Vagina (tissue), 2 donors: ENCODE measurements at places on chromosomes 1 and 21.

- DNase-seq, result no peak
These were observed 13.8 kb upstream of the LDLRAP1 start for GRCh38 chr1:25529518-25530185.

- DNase-seq, result no peak
These were observed 17.3 kb upstream of the TSPEAR start for GRCh38 chr21:44728716-44729115.

- DNase-seq, result no peak
These were observed 15.9 kb downstream of the COL8A2 start for GRCh38 chr1:36109041-36109679.

DNA sequence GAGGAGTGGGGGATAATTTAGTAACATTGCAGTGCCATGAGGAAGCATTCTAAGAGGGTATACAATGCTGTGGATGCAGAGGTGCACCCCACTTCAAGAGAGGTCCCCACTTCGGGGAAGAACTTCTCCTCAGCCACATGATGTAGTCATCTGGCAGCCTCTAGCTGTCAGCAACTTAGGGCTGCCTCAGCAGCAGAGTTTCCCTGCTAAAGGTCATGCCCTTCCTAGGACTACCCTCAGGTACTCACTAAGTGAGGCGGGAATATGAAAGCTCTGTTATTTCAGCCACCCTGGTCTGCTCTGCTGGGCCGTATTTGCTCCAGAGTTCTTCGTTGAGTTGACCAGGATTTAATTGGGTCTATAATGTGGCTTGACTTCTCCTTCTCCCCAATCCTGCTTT is 41.9 kb upstream of the NGF start:
- DNase-seq, result no peak

DNA sequence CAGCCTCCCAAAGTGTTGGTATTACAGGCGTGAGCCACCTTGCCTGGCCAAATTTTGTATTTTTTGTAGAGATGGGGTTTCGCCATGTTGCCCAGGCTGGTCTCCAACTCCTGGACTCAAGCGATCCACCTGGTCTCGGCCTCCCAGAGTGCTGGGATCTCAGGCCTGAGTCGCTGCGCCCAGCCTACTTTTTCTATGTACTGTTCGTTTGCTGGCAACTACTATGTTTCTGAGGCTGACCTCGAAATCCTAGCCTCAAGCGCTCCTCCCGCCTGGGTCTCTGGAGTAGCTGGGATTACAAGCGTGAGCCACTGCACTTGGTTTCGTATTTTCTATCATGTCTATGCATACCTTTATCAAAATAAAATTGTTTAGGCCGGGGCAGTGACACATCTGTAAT is 675 bp upstream of the TEKT2 start:
- no peak for DNase-seq

GRCh38 chr1:60923389-60924087 is 158.8 kb upstream of the NFIA start:
- DNase-seq, result no peak

GRCh38 chr1:165259236-165259635 is 97.3 kb downstream of the LMX1A start:
- no peak for DNase-seq

DNA sequence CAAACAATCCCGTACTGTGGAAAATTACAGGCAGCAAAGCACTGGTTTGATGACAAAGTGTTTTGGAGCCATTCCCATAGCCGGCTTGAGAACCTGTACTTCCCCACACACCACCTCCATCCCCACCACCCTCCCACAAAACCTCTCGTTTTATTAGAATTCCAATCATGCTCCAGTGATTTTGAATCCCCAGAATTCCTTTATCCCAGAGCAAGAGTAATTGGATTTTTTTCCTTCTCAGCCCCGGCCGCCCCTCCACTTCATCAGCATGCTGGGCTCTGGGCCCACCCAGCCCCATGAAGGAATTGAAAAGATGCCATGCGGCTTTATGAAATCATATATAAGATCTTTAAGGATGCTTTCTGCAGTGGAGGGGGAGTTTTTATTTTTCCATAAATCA is 136.6 kb downstream of the OMA1 start:
- no peak for DNase-seq

GRCh38 chr1:12145616-12146342 is 21.0 kb upstream of the TNFRSF1B start:
- no peak for DNase-seq

DNA sequence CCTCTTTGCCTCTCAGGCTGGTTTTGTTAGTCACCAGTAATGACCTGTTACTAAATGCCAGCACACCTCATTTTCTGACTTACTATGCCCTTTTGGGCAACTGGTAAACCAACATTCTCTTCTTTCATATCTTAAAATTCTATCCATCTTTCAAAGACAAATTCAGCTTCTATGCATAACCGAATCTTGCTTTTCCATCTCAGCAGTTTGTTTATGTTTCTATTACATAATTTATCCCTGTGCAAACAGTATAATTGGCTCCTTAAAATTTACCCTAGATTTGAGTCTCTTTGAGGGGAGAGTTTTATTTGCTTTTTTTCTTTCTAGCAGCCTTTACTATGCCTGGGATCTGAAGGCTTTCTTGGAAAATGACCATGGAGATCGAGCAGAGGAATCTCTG is 58.5 kb upstream of the SIPA1L2 start:
- no peak for DNase-seq

DNA sequence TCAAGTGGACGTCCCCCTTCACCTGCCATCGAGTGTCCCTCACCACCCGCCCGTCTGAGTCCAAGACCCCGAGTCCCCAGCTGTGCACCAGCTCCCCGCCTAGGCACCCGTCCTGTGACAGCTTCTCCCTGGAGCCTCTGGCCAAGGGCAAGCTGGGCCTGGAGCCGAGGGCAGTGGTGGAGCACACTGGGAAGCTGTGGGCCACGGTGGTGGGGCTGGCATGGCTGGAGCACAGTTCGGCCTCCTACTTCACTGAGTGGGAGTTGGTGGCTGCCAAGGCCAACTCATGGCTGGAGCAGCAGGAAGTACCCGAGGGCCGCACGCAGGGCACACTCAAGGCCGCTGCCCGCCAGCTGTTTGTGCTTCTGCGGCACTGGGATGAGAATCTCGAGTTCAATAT is 63.2 kb downstream of the VWA5B1 start:
- DNase-seq, result no peak

- DNase-seq, result no peak
These were observed 38.8 kb upstream of the HAO2 start for GRCh38 chr1:119329541-119330461.

- DNase-seq, result no peak
These were observed 115.5 kb downstream of the GABPA start for GRCh38 chr21:25850126-25850842.

GRCh38 chr1:36956570-36956969 is 77.7 kb downstream of the GRIK3 start:
- DNase-seq, result no peak

DNA sequence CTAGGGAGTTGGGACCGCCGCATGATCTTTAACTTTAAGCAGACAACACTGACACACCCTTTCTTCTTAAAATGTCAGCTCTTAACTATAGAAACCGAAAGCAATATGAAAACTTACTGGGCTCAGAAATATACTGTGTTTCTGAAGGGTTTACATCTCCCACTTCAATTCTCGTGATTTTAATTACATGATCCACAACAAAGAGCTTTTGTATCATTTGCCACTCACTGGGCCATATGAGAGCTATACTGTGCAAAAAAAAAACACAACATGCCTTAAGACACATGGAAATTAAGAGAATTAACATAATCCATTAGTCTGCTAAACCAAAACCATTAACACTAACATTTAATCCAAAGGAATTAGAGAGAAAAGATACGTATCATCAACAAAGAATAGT is 35.0 kb upstream of the RAP1GAP start:
- no peak for DNase-seq

GRCh38 chr1:16231331-16232315 is 5.4 kb downstream of the CPLANE2 start:
- DNase-seq, result no peak

- DNase-seq, result no peak
These were observed 2.1 kb downstream of the VCAM1 start for GRCh38 chr1:100721526-100722207.

- DNase-seq, result no peak
These were observed 6.5 kb upstream of the GLRX2 start for GRCh38 chr1:193111641-193112090.

DNA sequence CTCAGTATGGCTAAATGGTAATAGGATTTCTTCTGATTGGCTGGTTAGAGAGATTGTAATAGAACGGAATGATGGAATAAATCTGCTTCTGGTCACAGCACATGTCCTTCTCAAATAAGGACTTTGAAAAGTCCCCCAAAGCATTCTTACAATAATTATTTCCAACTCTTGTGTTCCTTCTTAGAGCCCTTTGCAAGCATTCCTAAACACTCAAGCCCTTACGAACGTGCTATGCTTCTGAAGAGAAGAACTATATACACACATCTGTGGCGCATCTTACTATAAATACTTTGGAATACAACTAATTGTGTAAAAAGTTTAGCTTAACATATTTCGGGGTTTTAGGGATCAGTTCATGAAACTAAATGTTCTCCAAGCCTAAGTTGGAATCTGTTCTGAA is 25.6 kb downstream of the CLIC4 start:
- no peak for DNase-seq

GRCh38 chr1:246364415-246364941 is 142.6 kb downstream of the SMYD3 start:
- DNase-seq, result no peak

- no peak for DNase-seq
These were observed 126.7 kb downstream of the APP start for GRCh38 chr21:26043891-26044290.

GRCh38 chr1:59701376-59701775 is 113.4 kb upstream of the HOOK1 start:
- DNase-seq, result no peak

DNA sequence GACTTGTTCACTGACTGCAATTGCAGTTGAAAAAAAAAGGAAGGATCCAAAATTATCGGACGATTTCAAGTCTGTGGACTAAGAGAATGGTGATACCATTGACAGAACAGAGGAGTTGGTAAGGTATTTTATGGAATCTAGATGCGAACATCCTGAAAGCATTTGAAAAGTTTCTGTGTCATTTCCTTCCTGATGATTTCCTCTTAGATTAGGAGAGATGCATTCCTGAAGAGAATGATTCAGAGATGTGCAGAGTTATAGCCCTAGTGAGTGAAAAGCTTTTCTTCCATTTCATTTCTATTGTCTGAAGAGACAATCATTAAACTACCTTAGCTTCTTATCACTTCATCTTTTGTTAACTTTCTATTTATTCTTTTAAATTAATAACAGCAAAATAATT is 200.0 kb downstream of the KCNK2 start:
- DNase-seq, result no peak

GRCh38 chr1:165205145-165205544 is 151.4 kb downstream of the LMX1A start:
- DNase-seq, result no peak

DNA sequence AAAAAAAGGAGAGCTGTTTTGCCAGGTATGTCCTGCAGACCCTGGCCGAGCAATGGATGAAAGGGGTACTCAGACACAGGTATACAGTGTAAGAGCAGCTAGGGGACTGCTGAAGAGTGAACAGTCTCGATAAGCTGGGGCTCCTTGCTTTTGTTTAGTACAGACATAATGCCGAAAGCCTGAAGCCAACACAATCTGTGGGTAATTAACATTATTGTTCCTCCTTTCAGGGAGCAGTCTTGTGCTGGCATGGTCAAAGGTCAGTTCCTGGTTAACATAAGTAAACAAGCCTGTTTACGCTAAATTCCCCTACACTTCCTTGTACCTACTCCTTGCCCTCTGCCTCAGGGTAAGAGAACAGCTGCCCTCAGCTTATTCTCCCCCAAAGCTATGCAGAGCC is 272.3 kb upstream of the ST6GALNAC5 start:
- DNase-seq, result no peak

DNA sequence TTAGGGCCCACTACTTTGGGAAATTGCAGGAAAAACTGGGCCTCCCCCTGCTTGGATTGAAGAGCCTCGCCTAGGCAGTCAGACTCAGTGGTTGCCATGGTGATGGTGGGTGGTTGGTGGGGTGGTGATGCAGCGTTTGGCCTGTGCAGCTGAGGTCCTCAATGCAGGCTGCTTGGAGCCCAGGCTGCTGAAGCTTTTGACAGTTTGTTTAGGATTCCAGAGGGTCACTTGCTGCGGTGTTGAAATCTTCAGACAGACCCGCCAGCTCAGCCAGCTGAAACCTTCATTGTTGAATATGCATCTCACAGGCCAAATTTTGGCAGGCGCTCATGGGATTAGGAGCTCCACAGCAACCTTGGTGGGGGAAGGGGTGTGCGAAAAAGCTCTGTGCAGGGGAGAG is 67.9 kb downstream of the CACNA1E start:
- DNase-seq, result no peak

- DNase-seq, result no peak
These were observed 76.5 kb downstream of the GALNT2 start for GRCh38 chr1:230143534-230143933.

GRCh38 chr1:154546264-154547063 is 12.0 kb downstream of the UBE2Q1 start:
- no peak for DNase-seq

- no peak for DNase-seq
These were observed 116.4 kb downstream of the TBX19 start for GRCh38 chr1:168396940-168397684.

DNA sequence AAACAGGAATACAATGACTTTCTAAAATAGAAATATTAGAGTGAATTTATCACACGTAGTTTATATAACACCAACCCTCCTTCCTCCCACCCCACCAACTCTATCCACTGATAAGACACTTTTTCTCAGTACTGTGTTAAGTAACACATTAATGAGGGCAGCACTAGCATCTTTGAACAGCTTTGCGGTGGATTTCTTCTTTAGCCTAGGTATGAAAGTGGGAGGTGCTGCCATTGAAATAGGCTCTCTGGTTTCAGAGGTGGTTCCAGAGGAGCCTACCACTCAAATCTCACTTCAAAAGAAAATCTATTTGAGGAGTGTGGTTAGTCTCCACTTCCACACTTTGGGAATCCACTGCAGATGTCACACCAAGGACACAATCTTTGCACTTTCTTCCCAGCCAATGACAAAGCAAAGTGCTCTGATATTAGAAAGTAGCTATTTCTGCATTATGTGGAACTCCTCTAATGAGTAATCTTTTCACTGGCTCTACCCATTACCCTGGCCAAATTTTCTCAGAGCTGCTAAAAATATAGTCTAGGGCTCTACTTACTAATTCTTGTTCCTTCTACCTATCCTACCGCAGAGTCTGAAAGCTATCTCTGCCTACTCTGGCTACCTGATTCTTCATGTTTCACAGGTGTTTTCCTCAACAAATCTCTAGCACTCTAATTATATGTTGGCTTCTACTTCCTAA is 1667.8 kb downstream of the MRPL39 start:
- no peak for DNase-seq

DNA sequence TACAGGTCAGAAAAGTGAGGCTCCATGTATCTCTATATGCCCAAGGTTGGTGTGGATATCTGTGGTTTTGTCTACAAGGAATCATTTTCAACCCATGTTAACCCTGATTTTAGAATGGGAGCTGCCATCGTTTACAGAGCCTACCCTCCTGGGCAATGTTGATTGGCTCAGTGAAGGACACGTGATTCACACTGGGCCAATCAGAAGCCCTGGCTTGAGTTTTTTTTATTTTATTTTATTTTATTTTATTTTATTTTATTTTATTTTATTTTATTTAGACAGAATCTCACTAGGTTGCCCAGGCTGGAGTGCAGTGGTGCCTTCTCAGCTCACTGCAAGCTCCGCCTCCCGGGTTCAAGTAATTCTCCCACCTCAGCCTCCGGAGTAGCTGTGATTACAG is 35.8 kb downstream of the FOXO6 start:
- no peak for DNase-seq
